Hindlimb muscle (tissue), 1 donor: ENCODE measurements at places on chromosomes 13 and 19. TPM values are rescaled to one million over a fixed set of nuclear protein-coding genes. Genes with fewer than 3 reads are reported as not detected.

Gene LYL1
- polyA plus RNA-seq: 6.3 TPM

Gene NLRP4
- polyA plus RNA-seq: not detected

Gene ZNF835
- 3.3 TPM for polyA plus RNA-seq

DNA sequence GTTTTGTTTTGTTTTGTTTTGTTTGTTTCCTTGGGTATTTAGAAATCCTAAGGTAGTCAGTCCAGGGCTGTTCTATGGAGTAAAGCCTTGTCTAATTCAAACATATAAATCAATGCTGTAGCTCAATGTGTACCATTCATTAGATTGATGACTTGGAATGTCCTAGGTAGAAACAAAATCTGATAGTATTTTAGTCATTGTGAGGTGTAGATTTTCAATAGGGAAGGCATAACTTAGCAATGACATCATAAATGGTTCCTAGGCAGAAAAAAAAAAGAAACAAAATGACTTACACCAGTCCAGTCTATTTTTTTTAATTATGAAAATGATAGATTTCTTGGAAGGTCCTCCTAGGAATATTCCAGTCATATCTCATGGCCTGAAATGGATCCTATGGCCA lies 189.9 kb downstream of the SPRY2 start:
- no peak for DNase-seq

DNA sequence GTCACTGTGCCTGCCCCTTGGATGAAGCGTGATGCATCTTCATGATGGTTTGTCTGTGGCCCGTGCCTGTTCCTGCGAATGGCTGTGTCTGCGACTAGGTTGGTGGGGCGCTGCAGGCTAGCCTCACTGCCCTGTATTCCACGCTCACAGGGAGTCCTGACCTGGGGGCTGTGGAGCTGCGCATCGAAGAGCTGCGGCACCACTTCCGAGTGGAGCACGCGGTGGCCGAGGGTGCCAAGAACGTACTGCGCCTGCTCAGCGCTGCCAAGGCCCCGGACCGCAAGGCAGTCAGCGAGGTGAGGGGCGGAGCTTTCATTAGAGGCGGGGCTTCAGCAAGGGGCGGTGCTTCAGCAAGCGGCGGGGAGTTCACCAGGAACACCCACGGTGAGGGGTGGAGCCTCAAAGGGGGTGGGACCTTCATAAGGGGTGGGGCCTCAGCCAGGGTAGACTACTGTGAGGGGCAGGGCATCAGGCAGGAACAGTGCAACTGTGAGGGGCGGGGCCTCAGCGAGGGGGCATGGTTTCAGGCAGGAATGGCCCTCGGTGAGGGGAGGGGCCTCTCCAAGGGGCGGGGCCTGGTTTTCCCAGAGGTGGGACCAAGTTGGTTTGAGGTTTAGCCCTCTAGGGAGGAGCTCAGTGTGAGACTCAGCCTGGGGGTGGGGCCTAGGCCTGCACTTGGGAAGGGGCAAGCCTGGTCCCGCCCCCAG lies 17.2 kb downstream of the PKN1 start:
- DNase-seq: no peak

DNA sequence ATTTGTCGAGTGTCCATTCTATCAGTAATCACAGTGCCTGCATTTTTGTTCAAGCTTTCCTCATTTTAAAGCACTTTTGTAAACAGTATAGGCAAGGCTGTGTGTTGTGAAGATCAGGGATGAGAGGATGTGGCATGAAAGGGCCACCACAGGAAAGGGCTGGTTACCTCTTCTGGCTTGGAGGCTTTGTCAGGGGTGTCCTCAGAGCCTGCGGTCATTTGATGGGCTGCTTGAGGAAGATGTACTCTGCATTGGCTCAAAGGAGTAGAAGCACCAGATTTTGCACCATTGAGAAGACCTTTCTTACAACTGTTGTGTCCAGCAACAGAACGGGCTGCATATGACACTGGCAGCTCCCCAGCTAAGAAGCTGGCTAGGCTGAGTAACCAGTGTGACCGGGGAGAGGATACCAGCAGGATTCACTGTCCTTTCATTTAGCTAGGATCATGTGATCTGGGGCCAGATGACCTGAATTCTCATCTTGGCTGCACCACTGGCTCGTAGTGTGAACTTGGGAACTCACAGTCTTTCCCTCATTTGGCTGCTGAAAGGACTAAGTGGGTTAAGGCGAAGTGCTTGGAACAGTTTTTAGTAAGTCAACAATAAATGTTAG lies 380.2 kb downstream of the FGF9 start:
- no peak for DNase-seq

GRCh38 chr19:57872450-57872849 lies 16.4 kb downstream of the ZNF814 start:
- DNase-seq: no peak

DNA sequence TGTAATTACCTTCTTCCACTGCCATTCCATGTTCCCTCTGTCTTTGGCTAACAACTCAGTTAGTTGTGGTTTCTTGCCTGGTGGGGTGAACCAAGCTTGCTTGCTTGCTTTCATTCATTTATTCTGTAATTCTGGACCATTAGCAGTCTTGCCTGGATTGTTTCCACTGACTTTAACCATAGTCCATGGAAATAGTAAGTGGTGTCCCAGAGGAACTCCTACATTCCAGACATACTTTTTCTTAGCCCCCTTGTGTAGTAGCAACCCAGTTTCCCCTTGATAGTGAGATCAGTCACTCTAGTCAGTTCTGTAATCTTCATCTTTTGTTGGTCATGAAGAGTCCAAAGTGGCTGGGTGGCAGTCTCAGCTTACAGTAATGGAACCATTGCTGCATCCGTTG lies 23.2 kb downstream of the PDS5B start:
- no peak for DNase-seq

GRCh38 chr13:110520431-110521295 lies 40.9 kb downstream of the RAB20 start:
- peak; percentile 43 for DNase-seq

- DNase-seq: no peak
These were observed 12.6 kb downstream of the ATP11A start for GRCh38 chr13:112702341-112702985.

- DNase-seq: peak; percentile 11
These were observed 603 bp downstream of the TM9SF2 start for GRCh38 chr13:99501848-99502301.

DNA sequence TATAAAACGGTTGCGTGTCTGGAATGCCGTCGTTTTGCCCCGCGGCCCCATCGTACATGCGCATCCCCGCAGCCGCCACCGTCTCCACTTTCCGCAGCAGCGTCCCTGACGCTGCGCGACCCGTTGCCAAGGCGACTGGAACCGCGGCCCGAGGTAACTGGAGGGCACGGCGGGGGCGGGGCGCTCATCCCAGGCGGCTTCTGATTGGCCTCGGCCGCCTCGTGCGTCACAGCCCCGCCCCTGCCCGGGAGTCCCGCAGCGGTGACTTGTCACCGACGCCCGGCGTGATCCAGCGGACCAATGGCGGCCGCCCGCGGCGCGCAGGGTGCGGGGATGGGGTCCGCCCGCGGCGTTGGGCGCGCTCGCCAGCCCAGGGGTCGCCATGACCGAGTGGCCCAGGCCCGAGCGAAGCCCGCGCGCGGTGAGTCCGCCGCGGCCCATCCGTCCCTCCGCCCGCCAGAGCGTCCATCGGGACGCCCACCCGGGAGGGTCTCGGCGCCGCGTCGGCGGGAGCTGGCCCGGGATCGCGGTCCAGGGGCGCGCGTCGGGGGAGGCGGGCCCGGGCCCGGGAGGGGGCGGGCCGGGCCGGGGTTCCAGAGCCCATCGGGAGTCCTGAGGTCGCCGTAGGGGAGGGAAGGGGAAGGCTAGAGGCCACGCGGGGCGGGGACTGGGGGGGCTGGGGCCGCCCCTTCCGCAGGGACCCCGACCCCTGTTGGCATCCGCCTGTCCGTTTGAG lies at the start of gene ZSCAN1:
ZSCAN1 (plus strand) TSS at position 285 of the 736 bp plus-strand sequence. CDS start 3,812 bp downstream, outside the sequence.
- DNase-seq: peak; percentile 94

DNA sequence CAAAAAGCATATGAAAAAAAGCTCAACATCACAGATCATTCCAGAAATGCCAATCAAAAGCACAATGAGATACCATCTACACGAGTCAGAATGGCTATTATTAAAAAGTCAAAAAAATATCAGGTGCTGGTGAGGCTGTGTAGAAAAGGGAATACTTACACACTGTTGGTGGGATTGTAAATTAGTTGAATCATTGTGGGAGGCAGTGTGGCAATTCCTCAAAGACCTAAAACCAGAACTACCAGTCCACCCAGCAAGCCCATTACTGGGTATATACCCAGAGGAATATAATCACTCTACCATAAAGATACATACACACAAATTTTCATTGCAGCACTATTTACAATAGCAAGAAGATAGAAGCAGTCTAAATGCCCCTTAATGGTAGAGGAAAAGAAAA lies 529.9 kb downstream of the SLITRK1 start:
- no peak for DNase-seq
